Cardiac fibroblast (primary cell): ENCODE measurements at places on chromosomes 11 and 22.
A peak's percentile ranks its signal among the peaks of the same experiment; 100 is the strongest.

DNA sequence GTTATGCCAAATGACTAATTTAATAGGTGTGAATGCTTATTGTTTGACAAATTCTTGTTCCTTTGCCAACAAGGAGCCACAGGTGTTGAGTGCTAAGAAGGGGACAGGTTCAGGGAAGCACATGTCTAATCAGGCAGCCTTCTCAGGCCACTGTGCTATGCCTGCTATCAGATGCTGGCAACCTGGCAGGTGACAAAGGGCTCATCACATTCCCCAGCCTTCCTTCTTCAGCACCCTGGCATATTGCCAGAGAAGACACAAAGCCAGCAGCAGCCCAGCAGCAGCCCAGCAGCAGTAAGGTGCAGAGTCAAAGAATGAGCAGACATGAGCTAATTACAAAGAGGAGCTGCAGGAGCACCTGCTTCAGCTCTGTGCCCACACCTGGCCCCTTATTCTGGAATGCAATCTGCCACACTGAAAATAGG, 68.2 kb downstream of the GUCY1A2 start:
- no peak for DNase-seq

DNA sequence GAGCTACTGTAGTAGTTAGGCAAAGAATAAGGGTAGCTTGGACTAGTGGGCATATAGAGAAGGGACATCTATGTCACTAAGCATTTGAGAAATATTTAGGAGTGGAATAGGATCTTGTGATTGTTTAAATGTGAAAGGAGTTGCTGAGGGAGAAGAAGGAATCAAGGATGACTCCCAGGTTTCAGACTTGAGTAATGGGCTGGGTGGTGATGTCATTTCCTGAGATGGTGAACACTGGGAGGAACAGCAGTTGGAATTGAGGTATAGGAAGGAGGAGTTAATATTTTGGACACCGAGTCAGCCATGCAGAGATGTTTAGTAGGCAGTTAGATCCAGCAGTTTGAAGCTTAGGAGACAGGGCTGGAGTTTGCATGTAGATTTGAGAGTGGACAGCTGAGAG, 40.1 kb downstream of the REXO2 start:
- no peak for DNase-seq

- no peak for DNase-seq
Observed at GRCh38 chr11:72398058-72398758, 36.1 kb downstream of the CLPB start.

DNA sequence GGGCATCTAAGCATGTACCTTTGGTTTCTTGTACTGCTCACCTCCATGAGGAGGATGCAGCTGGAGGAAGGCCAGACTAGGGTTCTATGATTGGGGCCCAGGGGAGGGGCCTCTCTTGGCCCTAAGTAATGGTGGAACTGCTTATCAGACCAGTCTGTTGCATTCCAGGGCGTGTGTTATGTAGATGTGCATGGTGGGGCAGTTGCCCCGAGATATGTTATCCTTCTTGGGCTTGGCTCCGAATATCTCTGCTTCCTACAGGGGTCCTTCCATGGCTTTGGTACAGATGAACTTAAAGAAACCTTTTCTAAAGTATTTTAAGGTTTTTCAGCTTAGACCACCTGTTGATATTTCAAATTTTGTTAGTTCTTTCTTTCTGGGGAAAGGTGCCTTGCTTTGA, 126.0 kb downstream of the SWAP70 start:
- no peak for DNase-seq

DNA sequence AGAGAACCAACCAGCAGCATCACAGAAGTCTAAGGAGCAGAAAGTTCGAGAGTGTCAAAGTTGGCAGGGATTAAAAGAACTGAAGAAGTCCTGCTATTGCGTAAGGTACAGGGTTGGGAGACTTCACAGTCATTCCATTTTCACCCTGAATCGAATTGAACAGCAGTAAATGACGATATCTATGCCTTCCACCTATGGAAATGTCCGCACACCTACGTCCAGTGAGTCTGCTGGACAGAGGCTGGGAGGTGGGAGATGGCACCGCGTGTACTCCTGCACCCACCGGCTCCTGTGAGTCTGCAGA, 116.7 kb downstream of the MICAL3 start:
- no peak for DNase-seq

DNA sequence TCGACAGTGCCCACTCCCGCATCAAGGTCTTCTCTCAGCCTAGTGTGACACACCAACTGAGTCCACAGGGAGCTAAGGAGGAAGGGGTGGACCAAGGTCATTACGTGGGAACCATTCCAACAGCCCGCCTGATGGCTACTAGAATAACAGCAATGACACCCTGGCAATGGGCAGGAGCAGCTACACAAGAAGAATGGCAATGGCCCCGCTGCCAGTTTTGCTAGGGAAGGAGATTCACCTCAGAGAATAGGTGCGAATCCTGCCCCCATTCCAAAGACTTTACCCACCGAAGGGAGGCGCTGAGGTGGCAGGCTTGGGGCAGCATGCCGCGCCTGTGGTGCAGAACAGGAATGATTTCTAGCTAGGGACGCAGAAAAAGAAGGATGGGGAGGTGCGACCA, 9.1 kb downstream of the WT1 start:
- DNase-seq = no peak

DNA sequence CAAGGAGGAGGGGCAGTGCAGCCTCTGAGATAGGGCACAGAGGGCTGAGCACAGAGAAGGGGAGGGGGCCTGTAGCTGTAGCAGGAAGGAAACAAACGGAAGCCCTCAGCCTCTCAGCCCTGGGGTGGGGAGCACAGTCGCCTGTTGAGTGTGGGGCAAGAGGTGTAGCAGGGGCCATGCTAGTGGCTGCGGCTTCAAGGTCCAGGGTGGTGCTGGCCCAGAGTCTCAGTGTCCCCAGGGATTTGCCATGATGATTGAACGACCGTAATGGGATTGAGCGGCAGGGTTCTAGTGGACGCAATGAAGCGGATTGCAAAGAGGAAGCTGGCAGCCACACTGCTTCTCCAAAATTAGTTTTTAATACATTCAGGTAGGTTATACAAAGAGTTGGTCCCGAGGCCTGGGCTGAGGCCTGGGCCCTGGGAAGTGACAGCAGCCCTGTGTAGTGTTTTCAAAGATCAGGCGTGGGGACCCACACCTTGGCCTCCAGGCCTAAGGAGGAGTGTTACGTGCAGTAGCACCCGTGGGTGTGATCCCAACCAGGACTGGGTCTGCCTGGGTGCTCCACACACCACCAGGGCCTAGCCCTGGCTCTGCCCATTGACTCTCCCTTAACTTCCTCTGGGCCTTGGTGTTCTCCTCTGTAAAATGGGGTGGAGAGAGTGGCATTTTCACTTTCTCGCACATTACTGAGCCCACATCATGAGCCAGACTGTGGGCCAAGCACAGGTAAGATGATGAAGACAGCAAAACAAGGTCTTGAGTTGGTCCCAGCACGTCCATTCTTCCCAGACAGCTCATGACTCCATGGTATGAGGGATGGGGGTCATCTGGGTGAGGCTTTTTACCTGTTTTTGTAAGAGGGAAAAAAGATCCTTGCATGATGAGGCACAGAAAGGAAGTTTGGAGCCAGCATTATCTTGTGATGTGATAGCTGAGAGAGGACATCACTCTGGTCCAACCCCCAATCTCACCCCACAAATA, 13.1 kb downstream of the LRRC32 start:
- no peak for DNase-seq

GRCh38 chr22:43698403-43698802, 113.7 kb downstream of the EFCAB6 start:
- no peak for DNase-seq

DNA sequence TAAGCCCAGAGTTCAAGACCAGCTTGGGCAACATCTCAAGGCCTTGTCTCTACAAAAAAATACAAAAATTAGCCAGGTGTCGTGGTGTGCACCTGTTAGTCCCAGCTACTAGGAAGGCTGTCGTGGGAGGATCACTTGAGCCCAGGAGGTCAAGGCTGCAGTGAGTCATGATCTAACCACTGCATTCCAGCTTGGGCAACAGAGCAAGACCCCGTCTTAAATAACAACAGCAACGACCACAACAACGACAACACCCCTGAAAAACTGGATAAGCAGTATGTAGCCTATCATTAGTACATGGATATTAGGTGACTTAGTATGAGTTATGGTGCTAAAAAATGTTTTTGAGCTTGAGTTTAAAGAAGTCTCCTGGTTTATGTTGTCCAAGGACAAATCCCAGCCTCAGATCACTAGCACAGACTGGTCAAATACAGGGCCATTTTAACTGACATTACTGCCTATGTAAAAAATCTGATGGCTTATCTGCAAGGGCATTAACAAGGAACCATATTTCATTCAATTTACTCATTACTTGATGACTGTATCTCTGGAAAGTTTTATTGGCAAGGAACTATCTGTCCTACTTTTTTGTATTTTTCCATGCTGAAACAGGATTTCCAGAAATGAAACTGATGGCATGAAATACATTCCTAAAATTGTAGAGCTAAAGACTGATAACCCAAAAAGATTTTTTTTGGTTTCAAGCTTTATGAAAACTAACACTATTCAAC, 23.4 kb downstream of the C2CD3 start:
- DNase-seq = no peak

- no peak for DNase-seq
Observed at GRCh38 chr11:34165786-34166555, 60.5 kb downstream of the NAT10 start.

- no peak for DNase-seq
Observed at GRCh38 chr11:116482716-116483115, 290.1 kb downstream of the BUD13 start.

DNA sequence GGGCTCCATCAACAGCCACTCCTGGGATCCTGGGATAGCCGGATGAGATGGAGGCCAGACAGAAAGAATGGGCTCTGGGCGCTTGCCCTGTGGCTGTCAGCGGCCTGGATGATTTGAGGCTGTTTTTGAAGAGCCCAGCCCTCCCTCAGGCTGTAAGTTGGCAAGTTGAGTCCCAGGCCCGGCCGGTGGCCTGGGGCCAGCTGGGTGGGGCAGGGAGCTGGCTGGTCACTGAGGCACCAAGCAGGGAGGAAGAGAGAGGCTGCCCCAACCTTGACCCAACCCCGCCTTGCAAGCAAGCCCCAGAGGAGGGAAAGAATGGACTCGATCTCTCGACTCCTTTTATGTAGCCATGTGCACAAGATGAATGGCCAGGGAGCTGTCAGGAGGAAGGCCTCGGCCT, 34.9 kb downstream of the RIBC2 start:
- no peak for DNase-seq

- no peak for DNase-seq
Observed at GRCh38 chr11:2772544-2773031, 72.8 kb upstream of the KCNQ1OT1 start.

- DNase-seq = no peak
Observed at GRCh38 chr22:27615408-27615807, 186.1 kb downstream of the MN1 start.

GRCh38 chr11:66328031-66328301, 8.3 kb downstream of the RIN1 start:
- DNase-seq = no peak

- DNase-seq = no peak
Observed at GRCh38 chr11:745428-745827, 1.8 kb upstream of the TALDO1 start.

DNA sequence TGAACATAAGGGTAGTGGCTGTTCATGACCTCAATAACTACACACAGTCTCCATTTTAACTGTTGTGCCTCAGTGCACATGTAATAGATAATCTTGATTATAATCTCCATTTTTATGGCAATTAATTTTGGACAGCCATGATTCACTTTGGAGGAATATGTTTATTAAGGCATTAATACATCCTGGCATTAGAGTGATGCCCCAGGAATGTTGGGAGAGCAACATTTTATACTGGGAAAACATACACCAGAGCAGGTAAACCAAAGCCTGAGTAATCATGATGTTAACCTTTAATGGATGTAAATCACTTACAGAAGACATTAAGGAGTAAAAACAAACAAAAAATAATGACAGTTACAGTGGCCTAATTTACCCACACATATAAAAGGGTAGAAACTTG, 886.3 kb upstream of the RAG2 start:
- no peak for DNase-seq

DNA sequence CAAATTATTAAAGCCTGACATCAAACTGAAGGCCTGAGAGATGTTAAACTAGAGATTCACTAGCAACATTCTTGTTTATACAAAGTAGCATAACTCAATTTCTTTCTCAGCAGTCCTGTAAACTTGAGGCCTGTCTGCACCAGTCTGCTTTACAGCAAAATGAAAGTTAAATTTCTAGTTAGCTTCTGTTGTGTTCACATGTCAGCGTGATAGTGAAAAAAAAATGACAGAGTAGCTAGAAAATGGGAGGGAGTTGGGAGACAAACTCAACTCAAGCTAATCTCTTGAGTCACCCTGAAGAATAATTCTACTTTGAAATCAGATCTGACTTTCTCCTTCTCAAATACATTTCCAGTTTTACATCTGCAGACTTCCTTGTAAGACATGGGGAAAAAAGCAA, 6.5 kb downstream of the RBFOX2 start:
- DNase-seq = peak; percentile 59

GRCh38 chr22:36351921-36352802, 35.6 kb downstream of the MYH9 start:
- peak; percentile 63 for DNase-seq

DNA sequence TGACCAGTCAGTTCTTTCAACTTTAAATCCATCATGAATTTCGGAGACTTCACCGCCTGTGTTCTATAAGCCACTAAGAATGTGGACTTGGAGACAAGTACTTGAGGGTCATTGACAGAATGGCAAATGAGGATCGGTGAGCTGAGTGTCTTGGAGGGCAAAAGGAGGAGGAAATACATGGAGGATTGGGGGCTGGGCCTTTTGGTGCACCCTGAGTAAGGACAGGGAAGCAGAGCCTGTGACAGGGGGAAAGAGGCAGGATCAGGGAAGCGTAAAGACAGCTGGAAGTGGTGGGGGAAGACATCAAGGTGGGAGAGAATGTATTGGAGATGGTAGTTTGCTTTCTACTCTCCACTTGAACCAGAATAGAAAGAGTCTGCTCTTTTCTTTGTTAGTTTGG, 70.4 kb upstream of the MTMR2 start:
- DNase-seq = no peak

GRCh38 chr11:121257289-121257688, 35.3 kb upstream of the SC5D start:
- DNase-seq = no peak

GRCh38 chr11:72363112-72363511, 71.2 kb downstream of the CLPB start:
- DNase-seq = no peak
